ENCODE measurements at places on chromosomes 6 and 20.

GRCh38 chr6:50270415-50270814 is 220.7 kb upstream of the DEFB112 start:
- no peak for DNase-seq

GRCh38 chr6:6386010-6386409 is 65.5 kb upstream of the F13A1 start:
- DNase-seq, result no peak

- DNase-seq, result no peak
Observed at GRCh38 chr6:115971785-115972184, 88.9 kb downstream of the FRK start.

DNA sequence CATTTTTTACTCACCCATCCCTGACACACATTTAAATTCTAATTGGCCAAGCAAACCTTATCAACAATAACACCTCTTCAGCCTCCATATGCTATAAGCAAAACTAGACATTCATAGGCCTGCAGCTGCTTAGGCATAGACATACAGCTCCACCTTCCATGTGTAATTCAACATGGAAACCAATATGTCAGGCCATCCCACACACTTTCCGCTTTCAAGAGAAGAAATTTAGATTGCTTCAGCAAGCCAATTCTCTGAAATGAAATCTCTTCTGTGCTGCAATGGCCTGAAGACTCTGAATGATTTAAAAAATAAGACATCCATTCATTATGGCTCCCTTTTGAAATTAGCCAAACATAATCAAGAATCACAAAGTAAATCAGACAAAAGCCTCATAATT is 4.5 kb upstream of the RAB22A start:
- DNase-seq, result no peak

GRCh38 chr6:150835620-150836019 is 29.9 kb upstream of the MTHFD1L start:
- no peak for DNase-seq

- DNase-seq, result no peak
Observed at GRCh38 chr6:36370638-36371037, 16.8 kb downstream of the ETV7 start.

- DNase-seq, result peak; percentile 55
Observed at GRCh38 chr6:159107451-159108260, 61.5 kb upstream of the FNDC1 start.

DNA sequence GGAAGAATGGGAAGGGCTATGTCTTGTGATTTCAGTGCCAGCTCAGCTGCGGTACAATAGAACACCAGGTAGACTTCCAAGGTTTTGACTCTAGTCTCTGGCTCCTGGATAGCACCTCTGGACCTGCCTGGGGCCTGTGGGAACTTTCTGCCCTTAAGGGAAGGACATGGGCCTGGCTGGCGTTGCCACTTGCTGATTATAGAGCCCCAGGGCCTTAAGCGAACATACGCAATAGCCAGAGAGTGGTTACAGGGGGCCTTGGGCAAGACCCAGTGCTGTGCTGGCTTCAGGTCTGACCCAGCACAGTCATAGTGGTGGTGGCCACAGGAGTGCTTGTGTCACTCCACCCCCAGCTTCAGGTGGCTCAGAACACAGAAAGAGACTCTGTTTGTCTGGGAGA is 131.1 kb upstream of the COL21A1 start:
- no peak for DNase-seq

DNA sequence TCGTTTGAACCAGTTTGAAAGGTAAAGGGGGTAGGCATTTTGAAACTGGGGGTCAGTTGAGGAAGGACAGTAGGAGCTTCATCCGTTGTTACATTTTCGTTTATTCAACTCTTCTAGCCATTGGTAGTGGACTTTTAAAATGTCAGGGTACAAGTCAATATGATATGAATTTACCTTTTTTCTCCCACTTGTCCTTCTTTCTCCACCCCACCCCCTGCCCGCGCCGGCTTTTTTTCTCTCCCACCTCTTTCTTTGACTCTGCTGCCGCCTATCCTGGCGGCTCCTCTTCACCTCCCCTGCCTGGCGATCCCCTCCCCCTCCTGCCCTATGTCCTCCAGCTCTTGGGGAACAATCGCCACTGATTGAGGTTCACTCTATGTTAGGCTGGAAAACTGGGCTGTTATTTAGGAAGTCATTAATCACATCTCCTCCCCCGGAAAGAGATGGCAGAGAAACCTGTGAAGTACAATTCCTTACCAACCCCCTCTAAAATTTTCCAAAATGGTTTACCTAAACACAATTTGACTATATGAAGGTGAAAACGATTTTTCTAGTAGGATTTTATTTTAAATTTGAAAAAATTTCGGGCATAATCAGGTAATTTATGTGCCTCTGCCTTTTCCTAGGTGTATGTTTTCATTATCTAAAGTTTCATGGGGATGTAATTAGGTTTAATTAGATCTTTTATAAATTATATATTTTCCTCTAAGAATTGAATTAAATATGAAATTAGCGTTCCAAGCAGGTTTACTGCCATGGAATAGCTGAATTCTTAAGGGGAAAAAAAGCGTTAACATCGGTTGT is 778 bp upstream of the LIN28B start:
- DNase-seq, result no peak

DNA sequence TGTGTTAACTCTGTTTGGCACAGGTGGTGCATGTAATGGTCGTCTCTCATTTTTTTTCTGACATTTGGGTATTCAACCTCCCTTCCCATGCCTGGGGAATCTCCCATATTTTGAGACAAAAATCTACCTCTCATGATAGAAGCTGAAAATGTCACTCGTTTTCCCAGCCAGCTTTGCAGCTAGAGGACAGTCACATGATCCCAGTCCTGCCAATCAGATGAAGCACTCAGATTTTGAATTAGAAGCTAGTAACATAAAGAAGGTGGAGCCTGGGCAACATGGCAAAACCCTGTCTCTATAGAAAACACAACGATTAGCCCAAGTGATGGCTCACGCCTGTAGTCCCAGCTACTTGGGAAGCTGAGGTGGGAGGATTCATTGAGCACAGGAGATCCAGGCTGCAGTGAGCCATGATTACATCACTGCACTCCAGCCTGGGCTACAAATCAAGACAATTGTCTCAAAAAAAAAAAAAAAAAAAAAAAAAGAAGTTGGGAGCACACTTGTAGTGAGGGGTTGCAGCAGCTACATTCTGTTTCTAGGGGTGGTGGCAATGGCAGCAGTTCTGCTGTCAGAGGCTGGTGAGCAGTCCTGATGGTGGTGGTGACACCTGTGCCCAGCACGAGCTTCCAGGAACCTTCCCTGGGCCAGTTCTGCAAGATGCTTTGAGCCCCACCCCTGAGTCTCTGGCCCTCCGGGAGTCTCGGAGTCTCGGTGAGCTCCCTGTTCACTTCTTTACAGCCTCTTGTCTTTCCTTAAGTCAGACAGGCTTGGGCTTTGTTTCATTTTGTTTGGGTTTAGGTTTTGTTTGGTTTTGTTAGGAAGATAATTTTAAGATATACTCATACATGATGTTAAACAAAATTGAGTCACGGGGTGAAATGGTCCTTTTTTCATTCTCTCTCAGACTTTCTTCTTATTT is 94.1 kb upstream of the KCNG1 start:
- DNase-seq, result no peak

GRCh38 chr6:35731414-35731735 is 5.5 kb upstream of the ARMC12 start:
- peak; percentile 93 for DNase-seq

DNA sequence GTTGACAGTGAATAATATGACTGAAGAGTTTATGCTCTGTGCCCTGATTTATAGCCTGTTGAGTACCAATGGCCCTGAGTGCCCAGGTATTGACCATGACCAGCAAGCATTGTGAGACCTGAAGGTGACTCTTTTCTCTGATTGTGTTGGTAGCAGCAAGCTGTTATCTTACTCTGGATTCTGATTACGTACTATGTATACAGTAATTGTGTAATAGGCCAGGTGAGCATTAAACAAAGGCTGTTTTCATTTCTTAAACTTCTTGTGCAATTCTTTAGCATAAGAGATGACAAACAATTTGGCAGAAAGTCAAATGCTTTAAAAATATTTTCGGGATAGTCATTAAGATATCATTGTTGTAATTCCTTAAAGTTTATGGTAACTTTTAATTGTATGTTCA is 111.7 kb upstream of the PTPRK start:
- no peak for DNase-seq

DNA sequence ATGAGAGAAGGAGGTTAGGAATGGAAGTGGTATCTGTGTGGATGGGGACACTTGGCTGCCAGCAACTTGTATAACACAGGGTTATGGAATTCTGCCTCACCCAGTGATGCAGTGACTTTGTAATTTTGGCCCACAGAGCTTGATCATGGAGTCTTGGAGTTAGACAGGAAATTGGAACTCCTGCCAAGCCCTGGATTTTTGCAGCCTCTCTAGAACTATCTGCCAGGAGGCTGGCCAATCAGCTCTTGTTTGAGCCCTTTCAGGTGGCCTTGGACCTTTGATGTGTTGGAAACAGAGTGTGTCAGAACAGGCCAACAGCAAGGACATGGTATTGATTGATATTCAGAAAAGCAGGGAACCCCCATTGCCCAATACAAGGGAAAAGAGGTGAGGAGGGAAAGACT is 157.7 kb upstream of the GGTLC1 start:
- no peak for DNase-seq

- DNase-seq, result no peak
Observed at GRCh38 chr6:169858293-169858934, 107.0 kb downstream of the ERMARD start.

- no peak for DNase-seq
Observed at GRCh38 chr6:15907914-15908518, 220.9 kb upstream of the MYLIP start.

DNA sequence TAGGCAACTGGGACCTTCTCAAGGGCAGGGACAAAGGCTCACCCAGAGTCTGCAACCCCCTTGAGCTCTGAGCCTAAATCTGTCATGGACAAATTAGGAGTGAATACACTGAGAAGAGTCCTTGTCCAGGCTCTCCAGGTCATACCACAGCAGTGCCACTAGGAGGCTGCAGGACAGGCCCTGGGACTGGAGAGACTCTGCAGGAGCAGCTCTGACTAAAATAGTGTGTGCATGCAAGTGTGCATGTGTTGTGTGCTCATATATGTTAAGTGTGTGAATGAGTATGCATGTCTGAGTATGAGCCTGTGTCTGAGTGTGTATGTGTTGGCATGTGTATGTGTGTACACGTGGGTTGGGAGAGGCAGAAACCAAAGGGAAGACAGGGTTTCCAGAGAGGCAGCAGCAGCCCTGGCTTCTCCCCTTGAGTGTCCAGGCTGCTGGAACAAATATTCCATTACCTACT is 27.1 kb downstream of the MRPL14 start:
- no peak for DNase-seq

GRCh38 chr20:32775336-32775991 is 13.3 kb downstream of the DNMT3B start:
- DNase-seq, result no peak

DNA sequence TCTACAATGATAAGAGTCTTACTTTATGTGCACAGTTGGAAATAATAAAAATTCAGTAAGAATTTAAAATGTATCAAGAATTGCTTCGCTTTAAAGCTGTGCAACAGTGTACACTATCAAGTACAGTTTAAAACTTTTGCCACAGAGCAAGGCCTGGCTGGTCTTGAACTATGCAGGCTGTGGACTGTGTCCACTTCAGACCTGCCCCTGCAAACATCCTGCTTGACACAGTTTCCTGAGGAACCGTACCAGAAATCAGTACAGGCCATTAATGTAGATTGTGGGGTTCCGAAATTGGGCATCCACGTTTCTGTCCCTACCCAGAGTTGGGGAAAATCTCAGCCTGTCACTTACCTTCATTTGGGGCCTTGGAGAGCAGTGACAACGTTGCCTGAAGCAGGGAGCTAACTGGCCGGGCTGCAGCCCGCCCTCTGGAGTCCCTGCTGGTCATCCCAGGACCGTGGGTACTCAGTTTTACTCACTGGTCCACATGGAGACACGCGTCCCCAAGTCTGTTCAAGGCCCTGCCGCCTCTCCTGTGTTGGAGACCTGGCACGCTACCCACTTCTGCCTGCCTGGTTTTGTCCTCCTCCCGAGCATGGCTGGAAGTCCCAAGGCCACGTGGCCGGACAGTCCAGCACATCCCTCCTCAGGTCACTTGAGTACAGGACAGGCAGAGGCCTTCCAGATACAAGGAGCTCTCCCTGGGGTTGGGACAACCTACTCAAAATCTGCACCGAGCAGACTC is 8.4 kb downstream of the NINL start:
- no peak for DNase-seq

DNA sequence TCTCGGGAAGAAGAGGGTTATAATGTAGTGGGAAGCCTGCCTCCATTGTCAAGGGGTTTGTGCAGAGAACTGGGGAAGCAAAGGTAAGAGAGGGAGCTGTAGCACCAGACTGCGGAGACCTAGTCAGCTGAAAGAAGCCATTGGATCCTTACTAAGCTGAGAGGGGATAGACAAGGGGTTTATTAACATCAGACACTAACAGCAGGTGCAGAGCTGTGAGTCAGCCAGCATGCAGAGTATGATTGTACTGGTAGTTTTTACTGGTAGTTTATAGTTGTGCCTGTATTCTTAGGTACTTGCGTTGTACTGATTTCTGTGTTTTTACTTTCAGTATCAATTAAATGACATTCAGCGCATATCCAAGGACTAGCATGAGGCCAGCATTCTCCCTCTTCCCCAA is 17.8 kb upstream of the COL19A1 start:
- no peak for DNase-seq

- DNase-seq, result no peak
Observed at GRCh38 chr6:493840-494239, 102.3 kb downstream of the IRF4 start.

DNA sequence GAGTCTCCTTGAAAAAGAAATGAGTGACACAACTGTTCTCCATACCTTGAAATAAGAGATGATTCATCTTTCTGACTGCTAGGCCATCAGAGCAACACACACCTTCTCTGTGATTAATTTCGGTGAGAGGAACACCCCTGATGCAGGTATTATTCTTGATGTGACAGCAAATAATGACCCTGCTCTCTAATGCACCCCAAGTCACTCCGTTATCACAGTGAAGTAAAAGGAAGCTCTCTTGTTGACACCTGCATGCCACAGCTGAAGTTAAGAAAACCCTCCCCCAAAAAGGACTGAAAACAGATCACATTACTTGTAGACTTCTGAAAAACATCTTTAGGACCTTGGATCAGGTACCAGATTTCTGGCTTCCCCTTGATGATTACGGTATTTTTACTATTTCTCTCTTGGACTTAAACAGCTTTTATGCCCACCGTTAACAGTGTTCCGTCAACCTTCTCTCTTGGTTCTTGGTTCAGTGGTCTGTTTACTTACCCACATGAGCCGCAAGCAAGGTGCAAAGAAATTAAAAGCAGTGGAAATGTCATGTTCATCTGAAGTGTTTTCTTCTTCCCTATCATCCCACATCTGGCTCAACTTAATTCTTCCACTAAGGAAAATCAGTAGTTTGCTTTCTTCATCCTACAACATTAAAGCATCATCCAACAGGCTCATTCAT is 249.7 kb downstream of the GMPR start:
- no peak for DNase-seq

Data from stimulated activated CD8-positive, alpha-beta memory T cell treated with anti-CD3 and anti-CD28 coated beads, Interleukin-4, amount 100 ng/mL, for 1 hour (primary cell).